Activated naive CD4-positive, alpha-beta T cell (primary cell): ENCODE measurements at places on chromosomes 3 and 15.

GRCh38 chr3:42098171-42098570 is 7.0 kb downstream of the TRAK1 start:
- DNase-seq: no peak

GRCh38 chr15:87365186-87365585 is 891.4 kb downstream of the NTRK3 start:
- DNase-seq: no peak

DNA sequence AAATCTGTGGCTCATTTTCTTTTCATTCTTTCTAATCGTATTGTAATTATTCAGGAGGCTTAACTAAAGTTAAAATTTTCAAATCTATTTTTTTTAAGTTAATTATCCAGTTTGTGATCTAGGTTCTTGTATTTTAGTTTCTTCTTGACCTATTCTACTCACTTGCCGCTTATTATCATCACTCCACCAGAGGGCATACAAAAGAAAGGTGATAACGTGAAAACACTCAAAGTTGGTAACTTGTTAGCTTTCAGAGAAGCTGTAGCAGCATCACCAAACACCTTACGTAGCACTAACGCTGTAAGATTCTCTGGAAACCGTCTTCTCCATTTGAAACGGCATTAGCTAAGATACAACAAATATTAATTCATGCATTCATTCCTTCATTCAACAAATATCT is 4.8 kb downstream of the GNB4 start:
- no peak for DNase-seq

DNA sequence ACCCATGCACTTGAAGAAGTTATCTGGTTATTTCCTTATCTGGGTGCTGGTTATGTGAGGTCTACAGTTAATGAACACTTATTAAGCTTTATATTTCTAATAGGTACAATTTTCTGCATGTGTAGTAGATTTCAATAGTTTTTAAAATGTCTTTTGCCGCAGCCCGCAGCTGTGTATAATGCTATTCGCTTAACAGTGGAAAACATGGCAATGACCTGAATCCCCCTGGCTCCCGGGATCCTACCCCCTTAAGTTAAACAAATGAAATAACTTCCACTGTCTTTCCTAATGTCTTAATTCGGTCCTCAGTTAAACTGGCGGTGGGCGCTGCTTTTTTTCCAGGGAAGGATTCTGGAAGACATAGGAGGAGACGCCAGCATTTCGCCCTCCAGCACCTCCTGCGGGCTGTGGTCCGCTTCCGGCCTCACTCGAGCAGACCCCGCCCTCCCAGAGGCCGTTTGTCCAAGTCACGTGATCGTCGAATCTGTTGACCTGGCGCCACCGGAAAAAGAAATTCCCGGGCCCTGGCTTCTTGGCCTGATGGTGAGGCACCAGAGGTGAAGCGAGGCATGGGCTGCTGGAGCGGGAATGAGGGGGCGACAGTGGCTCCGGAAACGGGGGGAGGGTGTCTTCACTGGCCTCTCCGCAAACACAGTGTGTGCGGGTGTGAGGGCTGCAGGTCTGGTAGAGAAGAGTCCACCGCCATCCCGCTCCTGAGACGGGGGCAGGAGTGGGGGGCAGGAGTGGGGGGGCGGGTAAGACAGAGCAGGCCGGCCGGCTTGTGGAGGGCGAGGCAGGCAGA is 45.6 kb upstream of the CSPG4 start:
- peak; percentile 12 for DNase-seq

- no peak for DNase-seq
These were observed 41.2 kb downstream of the RLBP1 start for GRCh38 chr15:89179966-89180875.

DNA sequence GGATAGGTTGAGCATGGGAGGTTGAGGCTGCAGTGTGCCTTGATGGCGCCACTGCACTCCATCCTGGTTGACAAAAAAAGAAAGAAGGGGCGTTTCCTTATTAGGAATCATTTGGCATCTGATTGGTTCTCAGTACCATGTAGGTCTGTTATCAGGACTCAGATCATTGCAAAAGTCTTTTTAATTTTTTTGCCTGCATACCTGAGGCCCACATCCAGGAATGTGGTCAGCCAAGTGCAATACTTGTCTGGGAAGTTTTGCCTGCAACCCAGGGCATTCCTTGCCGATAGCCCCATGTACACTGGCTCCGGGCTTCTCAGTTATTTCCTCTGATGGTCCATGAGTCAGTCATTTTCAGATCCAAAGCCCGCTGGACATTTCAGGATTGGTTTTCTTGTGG is 50.1 kb upstream of the CRTC3 start:
- no peak for DNase-seq

GRCh38 chr3:46844881-46845312 is 18.3 kb downstream of the MYL3 start:
- no peak for DNase-seq
